Activated T-cell treated with anti-CD3 and anti-CD28 coated beads for 1 hour (primary cell): ENCODE measurements at places on chromosomes 13 and 19.

DNA sequence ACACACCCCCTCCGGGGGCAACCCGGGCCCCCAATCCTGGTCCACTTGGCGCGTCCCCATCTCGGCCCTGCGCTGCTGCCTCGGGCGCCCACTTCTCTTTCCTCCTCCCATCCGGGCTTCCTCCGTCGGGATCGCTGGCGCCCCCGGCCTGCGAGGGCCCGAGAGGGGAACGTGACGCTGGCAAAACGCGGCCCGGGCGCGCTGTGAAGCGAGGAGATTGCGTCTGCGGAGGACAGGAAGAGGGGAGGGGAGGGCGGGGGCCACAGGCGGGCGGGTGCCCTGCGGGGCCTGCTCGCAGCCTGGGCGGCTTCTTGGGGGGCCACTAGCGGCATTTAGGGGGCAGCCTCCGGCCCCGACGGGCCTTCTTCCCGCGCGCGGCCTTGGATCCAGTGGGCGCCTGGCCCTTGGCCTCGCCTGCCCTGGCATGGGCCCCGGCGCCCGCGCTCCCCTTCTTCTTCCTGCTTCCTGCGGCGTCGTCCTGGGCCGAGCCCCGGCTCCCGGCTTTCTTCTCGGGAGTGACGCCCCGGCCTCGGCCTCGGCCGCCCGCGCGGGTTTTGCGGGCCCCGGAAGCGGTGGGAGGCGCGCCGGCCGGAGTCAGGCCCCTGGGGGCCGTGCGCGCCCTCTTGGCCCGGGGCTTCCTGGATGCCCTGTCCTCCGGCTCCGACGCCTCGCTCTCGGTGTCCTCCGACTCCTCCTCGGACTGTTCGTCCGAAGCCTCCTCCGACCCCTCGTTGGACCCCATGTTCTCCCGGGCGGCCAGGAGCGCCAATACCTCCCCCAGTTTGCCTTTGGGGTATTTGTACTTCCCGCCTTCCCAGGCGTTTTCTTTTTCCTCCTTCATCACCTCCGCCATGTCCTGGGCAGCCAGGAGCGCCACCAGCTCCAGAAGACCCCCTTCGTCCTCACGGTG, 2.2 kb downstream of the PNMA8B start:
- peak; percentile 26 for DNase-seq

- no peak for DNase-seq
These were observed 4.7 kb upstream of the CACTIN start for GRCh38 chr19:3631053-3631861.

- no peak for DNase-seq
These were observed 86.5 kb downstream of the RYR1 start for GRCh38 chr19:38519988-38520387.

DNA sequence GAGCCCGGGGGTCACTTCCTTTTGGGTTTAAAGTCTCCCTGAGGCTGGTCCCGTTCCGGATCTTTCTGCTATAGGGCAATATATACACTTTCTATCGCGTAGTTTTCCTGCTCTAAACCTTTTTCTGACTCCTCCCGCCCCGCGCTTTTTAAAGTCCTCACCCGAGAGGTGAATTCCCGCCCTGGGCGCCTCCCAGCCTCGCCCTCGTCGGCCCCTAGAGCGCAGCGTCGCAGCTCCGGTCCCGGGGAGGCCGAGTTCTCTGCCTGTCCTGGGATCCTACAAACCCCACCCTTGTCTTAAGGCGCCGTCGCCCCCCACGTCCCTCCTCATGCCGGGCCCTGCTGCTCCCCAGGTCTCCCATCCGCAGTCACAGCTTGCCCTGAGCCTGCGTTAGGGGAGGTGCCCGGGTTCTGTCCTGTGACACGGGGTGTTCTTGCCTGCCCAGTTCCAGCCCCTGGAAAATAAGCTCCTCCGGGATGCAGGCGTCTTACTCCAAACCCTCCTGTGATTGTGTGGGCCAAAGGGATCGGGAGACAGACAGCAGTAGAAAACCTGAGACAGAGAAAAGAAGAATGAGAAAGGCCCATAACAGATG, 491 bp downstream of the ZNF525 start:
- DNase-seq = no peak

- no peak for DNase-seq
These were observed 2.4 kb downstream of the PPP1R13L start for GRCh38 chr19:45402298-45403061.

GRCh38 chr19:10782795-10783194, 53.2 kb downstream of the TMED1 start:
- DNase-seq = no peak

DNA sequence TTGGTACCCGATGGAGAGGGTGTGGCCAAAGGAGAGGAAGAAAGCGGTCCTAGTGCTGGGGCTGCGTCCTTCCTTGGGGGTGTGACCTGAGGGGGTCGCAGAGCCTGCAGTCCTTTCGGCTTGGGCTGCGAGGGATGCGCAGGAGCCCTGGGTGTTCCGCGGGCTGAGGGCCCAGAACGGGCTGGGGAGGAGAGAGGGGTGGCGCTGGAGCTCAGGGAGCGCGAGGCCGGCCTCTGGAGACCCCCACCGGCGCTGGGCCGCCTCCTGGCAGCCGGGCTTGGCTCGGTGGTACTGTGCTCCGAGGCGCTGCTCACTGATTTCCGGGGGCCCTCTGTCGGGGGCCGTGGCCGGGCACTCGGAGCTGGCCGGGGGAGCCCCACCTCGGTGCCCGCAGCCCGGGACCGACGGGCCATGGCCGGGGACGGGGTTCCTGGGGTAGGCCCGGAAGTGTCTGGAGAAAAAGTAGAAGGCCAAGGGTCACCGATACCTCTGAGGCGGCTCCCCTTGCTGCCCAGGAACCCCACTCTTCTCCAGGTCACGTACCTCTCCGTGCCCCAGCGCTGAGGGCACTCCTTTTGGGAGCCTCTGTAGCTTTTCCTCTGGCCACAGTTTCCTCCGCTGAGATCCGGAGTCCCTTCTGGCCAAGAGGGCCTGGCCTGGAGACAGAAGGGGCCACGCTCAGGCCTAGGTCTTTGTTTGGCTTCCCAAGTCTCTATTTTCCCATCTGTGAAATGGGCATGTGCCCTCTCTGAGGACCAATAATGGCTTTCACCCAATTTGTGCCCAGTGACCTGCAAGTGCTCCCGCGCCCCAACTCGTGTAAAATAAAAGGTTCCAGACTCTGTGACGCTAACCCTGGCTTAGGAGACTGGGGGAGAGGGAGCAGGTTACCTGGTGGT, 1.6 kb downstream of the PRR36 start:
- no peak for DNase-seq

GRCh38 chr13:91825516-91825915, 427.1 kb downstream of the GPC5 start:
- no peak for DNase-seq

DNA sequence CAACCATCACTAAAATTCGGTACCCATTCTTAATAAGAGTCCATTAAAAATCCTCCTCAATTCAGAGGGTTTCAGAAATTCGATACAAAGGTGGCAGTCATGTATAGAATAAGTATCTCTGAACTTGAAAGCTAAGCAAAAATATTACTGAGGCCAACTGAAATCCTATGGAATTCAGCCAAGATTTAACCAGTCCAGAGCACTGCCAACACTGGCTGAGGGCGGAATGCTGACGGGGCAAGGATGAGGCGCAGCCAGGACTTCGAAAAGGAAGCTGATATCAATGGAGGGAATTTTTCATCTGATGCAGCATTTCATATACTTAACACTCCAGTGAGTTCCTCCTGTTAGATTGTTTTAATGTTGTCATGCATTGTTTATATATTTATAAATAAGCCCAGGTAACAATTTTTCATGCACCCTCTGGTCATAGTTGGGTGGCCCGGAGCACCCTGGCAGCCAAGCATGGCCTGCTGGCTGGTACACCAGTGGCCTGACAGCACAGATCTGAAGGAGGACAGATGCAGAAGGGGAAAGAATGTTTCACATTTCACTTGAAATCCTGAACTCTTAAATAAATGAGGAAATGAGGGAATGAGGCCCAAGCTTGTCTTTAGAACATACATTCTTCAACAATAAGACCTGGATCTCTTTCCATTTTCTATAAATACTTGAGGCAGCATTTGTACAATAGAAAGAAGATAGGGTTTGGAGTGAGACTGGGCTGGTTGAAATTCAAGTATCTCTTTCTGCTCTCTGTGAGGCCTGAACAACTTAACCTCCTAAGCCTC, 41.5 kb downstream of the WDFY2 start:
- DNase-seq = no peak

GRCh38 chr19:40598918-40599307, 2.3 kb upstream of the LTBP4 start:
- no peak for DNase-seq

DNA sequence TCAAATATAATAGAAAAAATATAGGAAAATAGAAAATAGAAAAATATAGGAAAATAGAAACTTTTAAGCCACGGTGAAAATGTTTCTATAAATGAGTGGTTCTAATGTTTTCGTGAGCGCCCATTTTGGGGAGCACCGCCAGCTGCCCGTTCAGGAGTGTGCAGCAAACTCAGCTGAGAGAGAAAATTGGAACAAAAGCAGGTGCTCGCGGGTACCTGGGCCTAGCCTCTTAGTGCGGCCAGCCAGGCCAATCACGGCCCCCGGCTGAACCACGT, 204 bp upstream of the PDX1 start:
- no peak for DNase-seq

DNA sequence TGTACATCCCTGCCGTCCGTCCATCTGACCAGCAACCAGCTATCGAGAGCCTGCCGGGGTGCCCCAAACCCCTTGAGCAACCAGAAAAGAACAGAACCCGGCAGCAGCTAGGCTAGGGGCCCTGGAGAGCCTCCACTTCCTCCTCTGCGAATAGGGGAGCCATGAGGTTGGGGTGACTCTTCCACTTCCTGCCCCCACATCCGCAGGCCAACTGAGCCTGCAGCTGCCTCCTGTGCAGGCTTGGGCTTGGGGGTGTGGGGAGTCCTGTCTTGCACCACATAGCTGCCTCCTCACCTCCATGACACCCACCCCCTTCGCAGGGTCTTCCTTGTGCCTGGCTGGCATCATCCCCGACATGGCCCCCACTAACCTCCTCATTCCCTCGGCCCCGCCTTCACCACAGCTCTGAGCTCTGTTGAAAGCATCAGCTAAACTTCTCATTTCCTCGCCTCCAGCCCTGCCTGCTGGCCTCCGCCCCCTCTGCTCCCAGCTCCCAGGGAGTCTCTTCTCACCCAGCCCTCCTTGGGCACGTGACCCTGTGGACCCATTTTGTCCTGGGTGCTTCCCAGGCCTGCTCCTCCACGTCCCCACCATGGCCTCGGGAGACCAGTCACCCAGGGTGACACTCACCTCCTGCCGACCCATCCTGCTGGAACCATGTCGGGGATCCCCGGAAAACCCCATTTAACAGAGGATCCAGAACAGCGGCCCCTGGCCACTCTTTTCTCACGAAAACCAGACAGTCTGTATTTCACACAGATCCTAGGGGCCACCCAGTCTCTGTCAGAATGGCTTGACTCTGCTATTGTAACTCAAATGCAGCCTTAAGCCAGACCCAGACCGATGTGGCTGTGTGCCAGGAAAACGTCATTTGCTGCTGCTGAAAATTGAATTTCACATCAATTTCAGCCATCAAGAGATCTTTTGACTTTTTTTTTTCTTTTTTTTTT, 50.4 kb downstream of the MYO9B start:
- DNase-seq = peak; percentile 59

DNA sequence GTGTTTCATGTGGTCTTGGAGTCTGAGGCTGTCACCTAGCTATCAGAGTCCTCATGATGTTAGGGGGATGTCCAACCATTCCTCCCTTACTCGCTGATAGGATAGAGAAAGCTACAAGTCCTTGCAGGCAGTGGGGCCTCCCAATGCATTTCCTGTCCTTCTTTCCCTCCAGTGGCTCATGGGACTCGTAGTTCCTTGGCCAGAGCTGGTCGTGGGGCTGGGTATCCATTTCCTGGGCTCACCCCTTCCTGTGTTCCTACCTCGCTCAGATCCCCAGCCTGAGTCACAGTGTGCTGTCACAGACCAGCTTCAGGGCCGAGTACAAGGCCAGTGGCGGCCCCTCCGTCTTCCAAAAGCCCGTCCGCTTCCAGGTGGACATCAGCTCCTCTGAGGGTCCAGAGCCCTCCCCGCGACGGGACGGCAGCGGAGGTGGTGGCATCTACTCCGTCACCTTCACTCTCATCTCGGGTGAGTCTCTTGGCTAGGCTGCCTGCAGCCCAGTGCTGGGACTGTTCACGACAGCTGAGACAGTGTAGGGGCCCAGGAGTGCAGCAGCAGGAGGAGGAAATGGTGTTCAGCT, 19.1 kb downstream of the TMEM150B start:
- DNase-seq = no peak

DNA sequence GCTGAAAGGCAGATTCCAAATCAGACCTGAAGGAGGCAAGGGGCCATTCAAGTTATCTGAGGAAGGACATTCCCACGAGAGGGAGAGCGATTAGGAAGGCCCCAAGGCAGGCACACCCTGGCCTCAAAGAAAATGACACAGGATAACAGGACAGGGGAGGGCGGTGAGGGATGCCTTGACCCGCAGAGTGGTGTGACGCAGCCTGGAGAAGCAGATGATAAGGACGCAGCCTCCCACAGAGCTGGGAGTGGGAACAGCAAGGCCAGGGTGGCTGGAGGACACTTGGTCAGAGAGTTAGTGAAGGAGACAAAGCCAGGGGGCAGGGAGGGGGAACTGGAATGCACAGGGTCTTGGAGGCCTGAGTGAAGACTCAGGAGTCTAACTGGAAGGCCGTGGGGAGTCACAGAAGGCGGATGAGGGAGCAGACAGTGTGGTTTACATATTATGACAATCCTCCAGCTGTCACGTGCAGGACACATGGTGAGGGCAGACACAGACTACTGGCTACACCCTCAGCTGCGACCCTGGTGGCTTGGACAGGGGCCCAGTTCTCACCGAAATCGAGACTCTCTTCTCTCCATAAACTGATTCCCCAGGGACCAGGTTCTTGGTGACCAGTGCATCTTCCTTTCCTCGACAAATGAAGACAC, 5.8 kb upstream of the DYRK1B start:
- DNase-seq = no peak

GRCh38 chr19:35932291-35932936, 3.8 kb upstream of the LRFN3 start:
- no peak for DNase-seq

- no peak for DNase-seq
These were observed 6.2 kb downstream of the PDE4C start for GRCh38 chr19:18219911-18220631.

GRCh38 chr13:45104261-45104660, 16.0 kb upstream of the GTF2F2 start:
- no peak for DNase-seq

- no peak for DNase-seq
These were observed 503.0 kb downstream of the LIG4 start for GRCh38 chr13:107712145-107712860.

- DNase-seq = peak; percentile 5
These were observed 585 bp downstream of the MAP1S start for GRCh38 chr19:17719730-17720400.

GRCh38 chr13:109140479-109141349, 511.3 kb downstream of the MYO16 start:
- no peak for DNase-seq

- peak; percentile 52 for DNase-seq
These were observed 33.7 kb upstream of the ZNF724 start for GRCh38 chr19:23283925-23284324.

DNA sequence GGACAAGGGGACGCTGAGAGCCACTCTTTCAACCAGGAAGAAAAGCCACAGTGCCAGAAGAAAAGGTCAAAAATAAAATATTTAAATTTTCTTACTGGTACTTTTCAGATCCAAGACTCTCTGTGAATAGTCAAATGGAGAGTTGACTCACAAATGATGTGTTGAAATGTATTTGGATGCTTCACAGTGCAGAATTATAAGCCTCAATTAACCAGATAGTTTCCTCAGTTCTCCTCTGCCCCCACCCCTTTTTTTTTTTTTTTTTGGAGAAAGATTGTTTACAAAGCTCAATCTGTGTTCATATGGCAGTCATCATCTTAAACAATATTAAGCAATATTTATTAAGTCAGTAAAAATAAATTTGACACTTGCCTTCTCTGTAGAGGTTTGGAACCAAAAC, 470.8 kb downstream of the FGF9 start:
- DNase-seq = no peak
